HL-60 (cell line): ENCODE measurements at places on chromosomes 13 and 19.

GRCh38 chr13:34719060-34719875 is 222.8 kb upstream of the NBEA start:
- no peak for DNase-seq

DNA sequence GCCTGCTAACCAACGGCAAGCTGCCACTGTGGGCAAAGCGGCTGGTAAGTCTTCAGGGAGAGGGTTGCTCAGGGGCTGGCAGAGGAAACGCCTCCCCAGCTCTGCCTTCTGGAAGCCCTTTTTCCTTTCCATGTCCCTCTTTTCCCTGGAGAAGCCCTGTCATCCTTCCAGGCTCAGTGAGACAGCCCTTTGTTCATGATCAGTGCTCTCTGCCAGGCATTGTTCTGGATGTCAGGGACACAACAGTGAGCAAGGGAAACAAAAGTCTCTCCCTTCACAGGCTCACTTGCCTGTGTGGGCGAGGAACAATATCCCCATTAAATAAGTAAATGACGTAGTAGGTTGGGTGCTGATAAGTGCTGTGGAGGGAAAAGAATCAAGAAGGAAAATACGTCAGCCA is 13.9 kb upstream of the OVOL3 start:
- no peak for DNase-seq

DNA sequence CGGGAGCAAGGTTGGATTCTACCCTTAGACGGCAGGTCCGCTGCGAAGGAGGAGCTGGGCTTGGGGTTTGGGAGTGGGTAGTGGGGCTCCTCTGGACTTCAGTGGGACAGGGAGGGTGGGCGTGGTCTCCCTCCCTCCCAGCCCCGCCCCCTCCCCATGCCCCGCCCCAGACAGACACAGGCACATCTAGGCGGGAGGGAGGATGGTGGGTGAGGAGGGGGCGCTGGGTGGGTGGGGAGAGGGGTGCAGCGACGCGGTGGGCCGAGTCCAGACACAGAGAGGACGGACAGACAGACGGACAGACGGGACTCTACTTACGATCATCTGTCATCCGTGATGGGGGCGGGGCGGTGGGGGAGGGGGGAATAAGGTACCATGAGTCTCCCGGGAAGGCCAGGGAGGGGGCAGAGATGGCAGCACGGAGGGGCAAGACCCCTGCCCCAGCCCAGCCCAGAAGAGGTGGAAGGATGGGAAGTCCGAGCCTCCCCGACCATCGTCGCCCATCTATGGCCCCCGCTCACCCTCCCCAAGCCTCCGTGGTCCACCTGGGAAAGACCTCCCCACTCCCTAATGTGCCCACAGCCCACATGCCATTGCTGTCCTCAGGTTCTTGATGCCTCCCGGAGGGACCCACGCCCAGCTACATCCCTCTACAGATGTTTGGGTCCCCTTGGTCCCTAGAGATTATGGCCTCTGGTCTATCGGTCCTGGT is 64.8 kb downstream of the UNC13A start:
- no peak for DNase-seq

DNA sequence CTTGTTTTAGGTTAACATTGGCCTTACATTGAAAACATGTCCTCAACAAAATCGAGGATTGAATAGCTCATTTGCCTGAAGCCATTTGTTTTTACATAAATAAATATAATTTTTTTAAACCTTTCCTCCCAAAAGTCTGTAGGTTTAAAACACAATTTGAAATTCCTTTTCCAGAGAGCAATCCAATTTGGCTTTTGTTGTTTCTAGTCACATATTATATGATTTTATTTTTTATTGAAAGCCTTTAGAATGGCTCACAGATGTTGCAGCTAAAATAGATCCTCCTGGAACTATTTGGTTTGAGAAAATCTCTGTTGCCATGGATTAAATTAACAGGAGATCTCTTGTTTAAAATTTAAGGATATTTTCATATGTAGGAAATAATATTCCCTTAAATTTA is 512.6 kb downstream of the KLF5 start:
- DNase-seq: no peak

- DNase-seq: no peak
These were observed 41.7 kb upstream of the ATP11A start for GRCh38 chr13:112648101-112648500.

DNA sequence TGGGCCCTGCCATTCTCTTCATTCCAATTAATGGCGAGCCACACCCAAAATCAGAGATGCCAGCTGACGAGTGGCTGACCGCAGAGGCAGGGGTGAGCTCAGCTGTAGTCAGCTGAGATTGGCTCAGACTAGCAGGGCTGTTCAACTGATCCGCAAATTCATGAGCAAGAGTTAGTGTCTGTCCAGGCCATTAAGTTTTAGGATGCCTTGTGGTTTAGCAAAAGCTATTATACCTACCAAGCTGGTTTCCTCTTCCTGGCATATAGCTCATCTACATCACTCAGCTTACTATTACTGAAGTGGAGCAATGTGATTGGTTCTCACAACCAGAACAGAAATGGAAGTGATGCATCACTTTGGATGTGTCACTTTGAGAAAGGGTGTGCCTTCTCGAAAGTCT is 148.7 kb downstream of the NALCN start:
- no peak for DNase-seq

DNA sequence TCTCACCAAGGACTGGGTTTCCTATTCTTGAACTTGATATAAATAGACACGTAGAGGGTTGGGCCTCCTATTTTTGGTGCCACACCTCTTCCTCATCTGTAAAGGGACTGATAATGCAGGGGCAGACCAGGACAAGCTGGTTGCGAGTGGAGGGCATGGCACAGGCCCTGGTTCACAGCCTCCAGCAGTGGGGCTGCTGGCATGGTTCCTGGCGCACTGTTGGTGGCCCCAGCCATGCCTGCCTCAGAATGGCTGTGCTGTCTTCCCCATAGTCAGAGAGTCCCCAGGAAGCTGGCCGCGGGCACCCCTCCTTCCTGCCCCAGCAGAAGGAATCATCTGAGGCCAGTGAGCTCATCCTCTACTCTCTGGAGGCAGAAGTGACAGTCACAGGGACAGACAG is 10.5 kb upstream of the OVOL3 start:
- no peak for DNase-seq

- no peak for DNase-seq
These were observed 188.4 kb downstream of the ITGBL1 start for GRCh38 chr13:101640788-101641400.

DNA sequence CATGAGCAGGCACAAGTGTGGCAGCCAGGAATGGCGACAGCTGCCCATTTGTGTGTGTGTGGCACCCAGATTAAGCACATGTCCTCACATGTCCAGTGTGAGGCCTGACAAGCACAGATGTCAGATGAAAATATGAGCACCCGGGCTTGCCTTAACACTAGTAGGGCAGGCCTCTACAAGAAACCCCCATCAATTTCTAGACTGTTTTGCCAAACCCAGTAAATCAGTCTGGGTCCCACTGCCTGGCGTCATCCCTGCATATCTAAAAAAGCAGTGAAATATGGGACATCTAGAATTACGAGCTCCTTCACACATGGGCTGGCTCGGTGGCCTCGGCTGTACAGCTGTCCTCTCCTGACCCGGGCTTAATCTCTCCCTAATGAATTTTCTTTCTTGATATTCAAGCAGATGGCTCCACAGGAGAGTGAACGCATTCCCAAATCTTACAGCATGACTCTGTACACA is 432.7 kb downstream of the FOXO1 start:
- DNase-seq: no peak

DNA sequence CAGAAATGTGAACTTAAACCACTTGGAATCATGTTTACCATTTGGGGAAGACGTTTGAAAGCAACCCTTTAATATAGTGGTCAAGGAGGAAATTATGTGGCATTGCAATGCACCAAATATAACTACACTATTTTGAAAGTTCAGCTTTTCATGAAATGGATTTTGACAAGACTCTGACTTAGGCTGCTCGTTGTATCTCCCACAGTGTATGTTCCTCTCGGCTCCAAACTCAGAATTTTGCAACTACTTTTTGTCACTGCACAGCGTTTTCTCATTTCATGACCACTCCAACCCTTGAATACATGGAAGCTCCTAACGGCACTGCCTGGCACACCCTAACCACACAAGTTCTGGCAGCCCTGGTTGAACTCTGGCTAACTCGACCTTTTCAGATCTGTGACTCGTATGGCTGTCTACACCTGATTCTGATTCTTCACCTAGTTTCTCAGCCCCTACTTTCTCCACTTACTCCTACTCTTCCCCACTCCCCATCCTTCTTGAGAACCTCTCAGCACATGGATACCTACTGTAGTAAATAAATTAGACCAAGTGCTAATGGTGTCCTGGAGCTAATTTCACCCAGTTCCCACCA is 7.0 kb upstream of the POMP start:
- DNase-seq: no peak

DNA sequence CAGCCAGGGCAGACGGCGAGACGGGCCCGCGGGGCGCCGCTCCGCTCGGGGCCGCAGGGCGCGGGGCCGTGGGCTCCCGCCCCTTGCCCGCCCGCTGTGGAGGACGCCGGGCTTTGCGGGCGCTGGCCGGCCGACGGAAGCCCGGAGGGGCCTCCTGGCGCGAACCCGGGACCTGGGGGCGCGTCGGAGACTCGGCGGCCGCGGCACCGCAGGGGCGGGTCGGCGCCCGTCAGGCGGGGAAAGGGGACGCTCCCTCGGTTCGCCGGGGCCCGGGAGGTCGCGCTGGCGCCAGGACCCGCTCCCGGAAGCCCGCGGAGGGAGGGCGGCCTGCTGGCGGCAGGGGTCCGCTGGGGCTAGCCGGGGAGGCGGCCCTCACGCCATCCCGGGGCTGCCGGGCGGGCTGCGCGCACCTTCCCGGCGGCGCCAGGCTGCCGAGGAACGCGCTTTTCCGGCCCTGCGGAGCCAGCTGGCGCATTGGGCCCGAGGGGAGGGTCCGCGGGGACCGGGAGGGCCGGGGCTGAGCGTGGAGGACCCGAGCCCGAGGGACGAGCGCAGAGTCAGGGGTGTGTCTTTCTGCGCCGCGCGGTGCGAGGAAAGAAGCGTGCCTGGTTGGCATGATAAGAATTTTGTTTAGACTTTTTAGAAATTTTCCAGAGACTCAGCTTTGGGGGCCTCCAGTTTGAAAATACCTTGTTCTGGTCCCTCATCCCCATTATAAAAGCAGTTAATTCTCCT is 511 bp downstream of the GARRE1 start:
- DNase-seq: peak; percentile 21

DNA sequence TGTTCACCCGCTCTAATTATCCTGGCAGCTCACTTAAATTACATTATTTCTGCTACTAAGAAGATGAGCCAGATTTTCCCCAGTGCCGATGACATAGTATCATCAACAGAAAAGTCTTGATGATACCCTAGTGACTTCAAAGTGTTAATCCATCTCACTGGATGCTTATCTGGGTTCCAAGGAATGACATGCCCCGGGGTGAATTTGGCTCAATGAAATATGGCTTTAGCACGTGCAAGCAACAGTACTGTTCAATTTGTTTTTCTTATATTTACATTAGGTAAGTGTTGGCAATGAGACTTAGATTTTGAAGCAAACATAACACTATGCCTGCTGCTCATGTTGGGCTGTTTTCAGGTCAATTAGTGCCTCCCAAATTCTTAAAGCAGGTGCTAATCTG is 548.2 kb upstream of the SLITRK1 start:
- no peak for DNase-seq

- no peak for DNase-seq
These were observed 193.3 kb downstream of the KATNAL1 start for GRCh38 chr13:30113983-30114570.

- no peak for DNase-seq
These were observed 16.6 kb downstream of the POU4F1 start for GRCh38 chr13:78586706-78587105.

DNA sequence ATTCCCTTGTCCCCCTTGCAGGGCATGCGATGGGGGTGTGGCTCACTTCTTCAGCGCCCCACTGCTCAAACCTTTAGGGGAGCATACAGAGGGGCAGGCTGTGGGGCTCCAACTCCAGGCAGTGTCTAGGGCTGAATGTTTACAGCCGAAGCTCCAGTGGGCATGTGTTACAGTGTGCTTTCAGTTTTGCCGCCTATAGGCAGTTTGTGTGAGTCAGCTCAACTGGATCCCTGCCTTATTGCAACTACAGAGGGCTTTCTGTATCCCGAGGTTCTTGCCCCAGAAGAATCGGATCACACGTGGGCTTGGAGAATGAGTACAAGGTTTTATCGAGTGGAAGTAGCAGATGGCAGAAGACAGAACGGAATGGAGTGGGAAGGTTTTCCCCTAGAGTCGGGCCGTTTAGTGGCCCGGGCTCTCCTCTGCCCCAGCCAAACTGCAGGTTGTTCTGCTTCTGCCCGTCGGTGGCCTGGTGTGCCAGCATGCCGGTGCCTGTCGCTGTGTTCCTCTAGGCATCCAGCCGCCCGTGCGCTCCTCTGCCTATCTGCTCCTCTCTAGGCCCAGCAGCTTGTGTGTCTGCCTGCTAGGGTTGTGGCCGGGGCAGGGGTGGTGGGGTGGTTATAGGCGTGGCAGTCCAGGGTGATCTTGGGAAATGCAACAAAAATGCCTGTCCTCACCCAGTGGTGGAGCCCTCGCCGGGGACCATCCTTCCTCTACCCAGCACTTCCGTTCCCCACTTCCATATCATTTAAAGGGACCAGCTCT is 435.9 kb upstream of the SGCG start:
- DNase-seq: no peak

DNA sequence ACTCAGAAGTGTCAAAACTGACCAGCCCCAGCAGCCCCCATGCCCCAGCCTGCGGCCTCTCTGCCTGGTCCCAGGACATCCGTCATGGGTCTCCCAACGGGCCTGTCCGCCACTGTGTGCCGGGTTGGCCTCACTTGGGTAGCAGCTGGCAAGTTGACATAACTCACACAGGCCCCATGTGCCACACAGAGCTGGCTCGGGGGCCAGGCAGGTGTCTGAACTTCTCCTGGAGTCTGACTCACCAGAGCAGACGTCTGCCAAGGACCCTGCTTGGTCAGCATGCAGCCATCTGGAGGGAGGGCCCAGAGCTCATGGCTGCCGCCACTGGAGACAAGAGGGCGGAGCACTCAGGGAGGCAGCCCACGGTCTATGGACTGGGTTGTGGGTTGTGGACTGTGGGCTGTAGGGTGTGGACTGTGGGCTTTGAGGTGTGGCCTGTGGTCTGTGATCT is 32.0 kb upstream of the TMEM255B start:
- DNase-seq: no peak

- no peak for DNase-seq
These were observed 815 bp downstream of the SPACA4 start for GRCh38 chr19:48607359-48607755.

- DNase-seq: no peak
These were observed 8.3 kb downstream of the CAMSAP3 start for GRCh38 chr19:7603919-7604318.
